ENCODE measurements at places on chromosomes 4 and X. TPM values are rescaled to one million over a fixed set of nuclear protein-coding genes. Genes with fewer than 3 reads are reported as not detected.

The SFRP2 gene
- polyA plus RNA-seq = 6.2 TPM

The STS gene
- polyA plus RNA-seq = 5.7 TPM

The TIGD4 gene
- polyA plus RNA-seq = 1.1 TPM

The ARHGAP4 gene
- polyA plus RNA-seq = 29.4 TPM

The GAK gene
- 49.7 TPM for polyA plus RNA-seq

The DMP1 gene
- not detected for polyA plus RNA-seq

The AFF1 gene
- 43.3 TPM for polyA plus RNA-seq

The PITX2 gene
- 0.28 TPM for polyA plus RNA-seq

The RTL9 gene
- polyA plus RNA-seq = 0.34 TPM

The CTAG1B gene
- not detected for polyA plus RNA-seq

The KLHL34 gene
- 0.30 TPM for polyA plus RNA-seq

The ARMCX4 gene
- 33.4 TPM for polyA plus RNA-seq

The PLXNB3 gene
- 4.0 TPM for polyA plus RNA-seq

The GPRIN3 gene
- 1.7 TPM for polyA plus RNA-seq

The FAM199X gene
- 27.6 TPM for polyA plus RNA-seq
